SW480 (cell line): ENCODE measurements at places on chromosomes 11 and 22.

DNA sequence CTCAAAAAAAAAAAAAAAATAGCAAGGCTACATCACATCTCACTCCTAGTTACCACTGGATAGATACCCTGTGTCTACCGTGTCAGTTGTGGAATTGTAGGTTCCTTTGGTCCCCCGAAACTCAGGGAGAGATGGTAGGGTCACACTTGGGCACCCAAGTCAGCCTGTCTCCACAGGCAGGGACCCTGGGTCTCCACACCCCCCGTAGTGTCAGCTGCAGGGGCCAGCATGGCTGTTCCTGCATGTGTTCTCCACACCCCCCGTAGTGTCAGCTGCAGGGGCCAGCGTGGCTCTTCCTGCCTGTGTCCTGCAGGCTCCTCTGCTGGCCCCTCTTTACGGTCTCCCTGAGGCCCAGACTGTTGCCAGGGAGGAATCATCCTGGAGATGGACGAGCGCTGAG lies 282.1 kb downstream of the BRD1 start:
- DNase-seq = no peak

GRCh38 chr11:62708392-62708791 lies 916 bp downstream of the GNG3 start:
- no peak for DNase-seq

- no peak for DNase-seq
Measured at GRCh38 chr11:43907028-43907975, 26.7 kb downstream of the ALKBH3 start.

DNA sequence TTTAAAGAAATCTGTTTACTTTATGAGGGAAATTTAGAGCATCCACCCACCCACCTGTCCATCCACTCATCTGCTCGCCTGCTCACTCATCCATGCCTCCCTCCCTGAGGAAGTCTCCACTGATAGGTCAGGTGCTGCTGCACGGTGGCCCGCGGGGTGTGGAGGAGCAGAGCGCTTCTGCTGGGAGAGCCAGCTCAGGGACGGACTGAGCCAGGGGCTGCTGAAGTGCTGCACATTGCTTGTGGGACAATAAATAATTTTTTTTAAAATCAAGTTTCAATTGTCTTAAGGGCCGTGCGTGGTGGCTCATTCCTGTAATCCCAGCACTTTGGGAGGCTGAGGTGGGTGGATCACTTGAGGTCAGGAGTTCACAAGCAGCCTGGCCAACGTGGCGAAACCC lies 148.9 kb downstream of the TBC1D22A start:
- DNase-seq = no peak

DNA sequence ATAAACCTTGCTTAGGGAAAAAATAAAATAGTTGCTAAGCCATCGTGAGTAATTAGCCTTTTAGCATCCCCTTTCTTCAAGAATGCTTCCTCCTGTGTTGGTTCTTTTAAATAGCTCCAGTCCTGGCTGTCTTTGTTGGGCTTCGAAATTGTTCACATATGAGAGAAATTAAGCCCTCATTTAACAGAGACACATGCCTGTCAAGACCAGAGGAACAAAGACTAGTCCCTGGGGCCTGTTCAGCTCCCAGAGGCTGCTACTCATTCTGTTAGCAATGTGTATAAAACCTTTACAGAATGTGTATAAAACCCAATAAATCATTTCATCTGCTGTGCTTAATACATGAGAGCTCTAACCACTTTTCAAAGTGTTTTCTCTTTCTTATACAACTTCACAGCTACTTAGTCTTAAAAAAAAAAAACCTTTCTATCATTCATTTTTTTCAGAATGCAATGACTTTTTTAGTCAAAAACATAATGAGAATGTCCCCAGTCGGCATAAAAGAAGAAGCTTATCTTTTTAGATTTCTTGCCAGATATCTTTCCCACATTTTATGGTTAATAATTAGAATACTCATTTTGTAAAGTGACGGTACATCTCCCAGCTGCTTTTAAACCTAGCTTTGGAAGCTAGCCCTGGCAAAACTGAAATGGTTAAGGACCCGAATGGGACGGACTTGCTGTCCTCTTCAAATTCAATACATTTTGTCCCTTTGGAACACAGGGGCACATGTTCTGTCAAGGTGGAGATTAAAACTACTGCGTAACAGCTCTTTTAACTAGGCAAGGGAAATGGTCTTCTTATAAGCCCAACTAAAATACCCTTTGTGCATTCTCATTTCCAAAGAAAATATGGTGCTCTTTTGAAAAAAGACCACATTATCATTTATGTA lies 186.1 kb downstream of the SOX6 start:
- no peak for DNase-seq

DNA sequence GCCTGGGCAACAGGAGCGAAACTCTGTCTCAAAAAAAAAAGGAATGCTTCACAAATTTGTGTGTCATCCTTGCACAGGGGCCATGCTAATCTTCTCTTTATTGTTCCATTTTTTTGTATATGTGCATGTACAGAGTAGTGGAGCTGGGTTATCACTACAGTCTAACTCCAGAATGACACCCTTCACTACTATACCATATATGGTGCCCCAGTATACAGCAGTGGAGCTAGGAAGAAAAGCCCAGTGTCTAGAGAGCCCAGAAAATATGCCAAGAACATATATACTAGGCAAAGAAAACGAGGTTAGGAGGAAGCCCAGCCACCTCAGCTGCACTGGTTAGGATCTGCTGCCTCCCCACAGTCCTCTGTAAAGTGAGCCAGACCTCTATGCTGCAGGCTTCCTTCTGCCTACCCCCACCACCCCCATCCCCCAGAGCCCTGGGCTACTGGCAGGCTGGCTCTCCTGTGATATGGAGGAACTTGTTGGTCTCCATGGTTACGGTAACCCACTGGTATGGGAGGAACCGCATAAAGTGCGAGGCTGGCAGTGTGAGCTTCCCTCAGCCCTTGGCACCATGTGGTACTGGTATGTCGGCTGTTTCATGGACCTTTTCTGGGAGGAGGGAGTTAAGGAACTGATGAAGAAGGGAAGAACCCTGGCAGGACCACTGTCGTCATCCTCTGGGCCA lies 34.3 kb downstream of the RCOR2 start:
- no peak for DNase-seq

DNA sequence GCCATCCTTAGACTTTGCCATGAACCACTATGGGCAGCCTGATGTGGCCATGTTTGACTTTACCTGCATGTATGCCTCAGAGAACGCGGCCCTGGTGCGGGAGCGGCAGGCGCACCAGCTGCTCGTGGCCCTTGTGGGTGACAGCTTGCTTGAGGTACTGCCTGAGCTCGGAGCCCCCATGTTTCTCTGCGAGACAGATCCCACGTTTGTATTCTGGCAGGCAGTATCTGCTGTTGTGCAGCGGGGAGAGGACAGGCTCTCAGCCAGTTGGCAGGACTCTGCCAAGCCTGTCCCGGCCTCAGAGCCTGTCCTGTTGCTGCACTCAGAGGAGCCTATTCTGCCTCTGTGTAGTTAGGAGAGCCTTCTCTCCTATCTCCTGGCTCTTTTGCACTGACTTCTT lies 109.9 kb downstream of the MICAL2 start:
- DNase-seq = no peak

- DNase-seq = no peak
Measured at GRCh38 chr22:31861226-31861840, 83.0 kb upstream of the YWHAH start.

DNA sequence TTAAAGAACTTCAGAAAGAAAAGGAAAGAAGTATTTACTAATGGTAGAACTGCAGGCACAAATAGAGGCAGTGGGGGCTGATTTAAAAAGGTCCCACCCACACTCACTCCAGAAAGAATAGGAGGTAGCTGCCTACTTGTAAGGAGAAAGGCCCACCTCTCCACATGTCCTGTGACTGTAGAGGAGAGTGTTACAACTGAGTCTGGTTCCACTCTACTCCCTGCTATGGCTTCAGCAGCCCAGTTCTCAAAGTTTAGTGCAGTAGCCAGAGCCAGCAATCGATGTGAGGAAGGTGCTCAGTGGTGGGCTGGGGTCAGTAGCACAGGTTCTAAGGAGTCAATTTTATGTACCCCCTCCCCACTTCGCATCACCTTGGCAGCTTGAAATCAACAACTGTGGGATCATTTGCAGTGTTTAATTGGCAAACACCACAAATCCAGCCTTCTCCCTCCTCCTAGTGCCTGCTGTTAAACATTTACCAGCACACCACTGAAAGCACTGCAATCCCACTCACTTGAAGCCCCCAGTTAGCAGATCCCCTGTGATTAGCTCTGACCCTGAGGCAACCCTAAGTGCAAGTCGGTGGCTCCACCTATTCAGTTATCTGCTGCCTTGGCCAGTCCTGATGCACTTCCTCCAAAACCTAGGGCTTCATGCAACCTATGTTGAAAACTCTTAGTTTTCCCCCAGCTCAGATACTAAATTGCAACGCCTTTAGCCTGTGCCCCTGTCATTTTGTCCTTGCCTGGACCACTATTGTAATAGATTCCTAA lies 146.6 kb downstream of the BBOX1 start:
- no peak for DNase-seq

GRCh38 chr11:67268081-67268961 lies 2.0 kb downstream of the GRK2 start:
- no peak for DNase-seq

DNA sequence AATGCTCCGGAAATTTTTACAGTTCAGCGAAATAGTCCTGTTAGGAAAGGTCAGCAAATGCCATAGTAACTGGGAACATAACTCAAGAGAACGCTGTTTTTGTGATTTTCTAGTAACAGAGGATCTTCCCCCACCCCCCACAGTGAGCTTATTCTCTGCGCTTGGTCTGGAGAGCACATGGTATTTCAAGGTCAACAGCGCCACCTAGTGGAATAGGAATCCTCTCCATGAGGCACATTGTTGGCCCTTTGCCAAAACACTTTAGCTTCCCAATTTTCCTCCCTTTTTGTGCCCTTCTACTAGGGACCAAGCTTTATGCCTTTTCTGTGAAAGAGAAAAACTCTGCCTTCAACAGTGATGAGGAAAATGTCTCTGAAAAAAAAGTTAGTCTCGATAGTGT lies 13.2 kb upstream of the OR4C12 start:
- peak; percentile 54 for DNase-seq

GRCh38 chr11:44483919-44484610 lies 81.4 kb upstream of the CD82 start:
- peak; percentile 46 for DNase-seq

GRCh38 chr11:88357323-88358039 lies 19.9 kb upstream of the CTSC start:
- no peak for DNase-seq

DNA sequence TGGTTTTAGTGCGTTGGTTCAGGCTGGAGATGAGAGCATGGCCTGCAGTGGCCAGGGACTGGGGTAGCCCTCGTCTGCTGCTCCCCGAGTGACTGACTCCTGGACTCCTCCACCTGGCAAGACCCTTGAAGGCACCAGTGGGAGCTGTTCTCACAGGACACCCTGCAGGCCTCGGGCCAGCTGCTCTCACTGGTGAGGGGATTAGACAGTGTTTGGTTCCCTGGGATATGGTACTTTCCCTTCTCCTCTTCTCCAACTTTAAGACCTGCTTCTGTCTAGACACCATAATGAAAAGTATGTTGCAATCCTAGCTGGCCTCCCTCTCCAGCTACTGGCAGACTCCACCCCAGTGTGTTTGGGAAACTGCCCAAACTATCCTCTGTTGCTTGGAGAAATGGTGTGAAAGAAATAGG lies 168.8 kb upstream of the CADM1 start:
- DNase-seq = no peak

- DNase-seq = no peak
Measured at GRCh38 chr22:33054001-33054675, 4.0 kb downstream of the SYN3 start.

DNA sequence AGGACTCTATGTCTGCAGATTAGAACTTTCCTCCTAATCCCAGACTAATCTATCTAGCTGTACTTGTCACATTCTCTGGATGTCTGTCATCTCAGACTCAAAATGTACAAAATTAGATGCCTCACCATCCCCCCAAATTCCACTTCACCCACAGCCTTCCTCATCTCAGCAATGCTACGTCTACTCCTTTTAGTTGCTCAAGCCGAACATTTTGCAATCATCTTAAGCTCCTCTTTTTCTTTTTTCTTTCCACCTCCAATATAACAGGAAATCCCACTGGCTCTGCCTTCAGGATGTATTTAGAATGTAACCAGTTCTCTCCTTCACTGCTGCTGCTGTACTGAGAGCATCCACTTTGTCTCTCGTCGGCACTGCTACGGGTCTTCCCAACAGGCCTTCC lies 1091.8 kb downstream of the TBC1D22A start:
- DNase-seq = no peak

DNA sequence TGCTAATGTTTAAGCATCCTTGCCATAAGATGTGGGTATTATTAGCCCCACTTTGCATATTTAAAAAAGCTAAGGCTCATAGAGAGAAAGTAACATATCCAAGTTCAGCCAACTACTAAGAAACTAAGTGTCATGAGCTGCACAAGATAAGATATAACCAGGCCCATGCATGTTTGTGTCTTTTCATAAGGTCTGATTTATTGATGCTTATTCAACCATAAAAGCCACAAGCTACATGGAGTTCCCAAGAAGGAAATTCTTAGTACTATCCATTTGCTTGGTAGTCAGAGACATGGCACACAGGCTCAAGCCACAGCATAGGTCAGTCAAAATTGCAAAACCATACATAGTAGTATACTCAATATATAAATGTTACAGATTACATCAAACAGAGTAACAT lies 488.5 kb downstream of the SOX6 start:
- no peak for DNase-seq

- DNase-seq = peak; percentile 13
Measured at GRCh38 chr22:24271386-24271854, 789 bp downstream of the SPECC1L start.

GRCh38 chr11:107741044-107741823 lies 29.4 kb upstream of the SLN start:
- DNase-seq = peak; percentile 54

DNA sequence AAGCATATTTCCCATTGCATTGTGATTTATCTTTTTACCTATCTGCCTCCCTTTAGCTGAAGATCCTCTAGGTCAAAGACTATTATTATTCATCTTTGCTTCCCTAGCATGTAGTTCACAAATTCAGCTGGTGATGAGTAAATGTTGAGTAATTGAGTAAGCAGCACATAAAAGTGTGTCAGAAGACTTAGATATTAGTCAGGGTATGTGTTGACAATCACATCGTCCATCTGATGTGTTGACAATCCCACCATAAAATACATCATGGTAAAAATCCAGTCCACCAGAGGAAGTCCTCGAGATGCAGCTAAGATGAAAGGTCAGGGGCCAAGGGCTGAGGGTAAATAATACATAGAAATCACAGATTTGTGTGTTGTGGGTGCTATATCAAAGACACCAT lies 22.9 kb upstream of the ABTB2 start:
- DNase-seq = peak; percentile 31

DNA sequence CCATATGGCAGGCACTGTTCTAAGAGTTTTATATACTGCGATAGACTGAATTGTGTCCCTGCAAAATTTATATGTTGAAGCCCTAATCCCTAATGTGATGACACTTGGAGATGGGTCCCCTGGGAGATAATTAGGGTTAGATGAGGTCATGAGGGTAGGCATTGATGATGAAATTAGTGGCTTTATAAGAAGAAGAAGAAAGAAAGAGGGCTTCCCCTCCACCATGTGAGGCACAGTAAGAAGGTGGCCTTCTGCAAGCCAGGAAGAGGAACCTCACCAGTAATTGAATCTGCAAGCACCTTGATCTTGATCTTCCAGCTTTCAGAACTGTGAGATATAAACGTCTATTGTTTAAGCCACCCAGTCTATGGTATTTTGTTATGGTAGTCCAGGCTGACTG lies 46.6 kb upstream of the TENM4 start:
- DNase-seq = no peak

- DNase-seq = no peak
Measured at GRCh38 chr22:44182588-44183286, 2.0 kb downstream of the PARVG start.

GRCh38 chr22:26131589-26132154 lies 37.6 kb upstream of the SEZ6L start:
- DNase-seq = no peak
